Activated naive CD8-positive, alpha-beta T cell treated with anti-CD3 and anti-CD28 coated beads, Interleukin-2, amount 10 ng/mL, durations not matched to agents 7 days and 5 days (primary cell): ENCODE measurements at places on chromosomes 4 and X. TPM values are rescaled to one million over a fixed set of nuclear protein-coding genes. Genes with fewer than 3 reads are reported as not detected.

GRCh38 chr4:20645236-20645635 lies 55.0 kb upstream of the PACRGL start:
- DNase-seq: no peak

GRCh38 chrX:68443155-68443868 lies 10.0 kb upstream of the OPHN1 start:
- no peak for DNase-seq

DNA sequence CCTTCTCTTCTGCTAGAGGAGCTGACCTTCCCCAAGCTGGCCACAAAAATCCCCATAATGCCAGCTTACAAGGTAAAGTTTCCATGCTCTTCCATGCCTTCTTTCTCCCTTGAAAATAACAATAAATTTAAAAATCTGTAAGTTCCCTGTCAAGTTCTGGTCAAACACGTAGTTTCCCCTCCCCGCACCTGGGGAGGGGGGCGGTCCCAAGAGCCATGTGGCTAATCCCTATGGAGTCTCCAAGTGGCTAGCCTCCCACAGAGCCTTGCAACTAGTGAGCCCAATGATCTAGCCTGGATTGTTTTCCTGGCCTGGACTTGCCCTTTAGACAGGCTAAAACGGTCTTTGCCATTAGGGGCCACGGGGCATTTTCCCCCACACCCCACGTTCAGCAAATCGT lies 2.1 kb upstream of the NRK start:
- no peak for DNase-seq

- no peak for DNase-seq
Observed at GRCh38 chr4:110480746-110481271, 4.9 kb downstream of the ENPEP start.

DNA sequence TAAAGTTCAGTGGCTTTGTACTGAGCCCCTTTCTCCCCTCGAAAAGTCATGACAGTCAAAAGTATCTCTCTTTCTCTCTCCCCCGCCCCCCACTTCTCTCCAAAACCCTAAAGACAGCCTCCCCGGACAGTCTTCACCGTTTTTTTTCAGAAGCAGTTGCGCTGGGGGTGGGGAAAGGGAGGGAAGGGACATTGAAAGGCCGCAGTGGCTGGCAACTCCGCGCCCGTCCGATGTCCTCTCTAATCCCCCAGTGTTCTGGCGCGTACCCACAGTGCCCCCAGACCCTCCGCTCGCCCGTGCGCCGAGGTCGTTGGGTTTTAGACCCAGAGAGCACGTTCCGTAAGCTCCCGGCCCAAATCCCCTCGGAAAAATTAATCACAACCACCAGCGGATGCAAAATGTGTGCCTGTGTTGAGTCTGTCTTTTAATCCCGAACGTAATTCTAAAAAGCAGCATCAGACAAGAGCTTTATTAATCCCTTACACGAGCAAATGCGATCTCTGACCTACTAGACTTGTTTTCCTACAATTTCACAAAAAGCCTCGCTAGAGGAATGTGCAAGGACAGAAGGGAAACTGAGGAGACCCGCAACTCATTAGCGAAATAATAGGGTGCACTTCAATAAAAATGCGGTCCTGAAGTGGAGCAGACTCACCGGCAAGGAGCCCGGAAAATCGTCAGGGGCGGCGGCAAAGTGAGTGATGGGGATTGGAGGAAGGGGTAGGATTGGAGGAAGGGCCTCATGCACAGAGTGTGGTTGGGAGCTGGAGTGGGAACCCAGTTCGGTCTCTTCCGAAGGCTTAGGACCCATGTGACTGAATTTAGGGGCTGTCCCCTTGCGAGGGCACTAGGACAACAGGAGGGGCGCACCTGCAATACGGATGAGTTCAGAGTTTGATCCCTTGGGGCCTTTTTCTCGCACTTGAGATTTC lies 12.2 kb upstream of the PRDM8 start:
- DNase-seq: peak; percentile 41

DNA sequence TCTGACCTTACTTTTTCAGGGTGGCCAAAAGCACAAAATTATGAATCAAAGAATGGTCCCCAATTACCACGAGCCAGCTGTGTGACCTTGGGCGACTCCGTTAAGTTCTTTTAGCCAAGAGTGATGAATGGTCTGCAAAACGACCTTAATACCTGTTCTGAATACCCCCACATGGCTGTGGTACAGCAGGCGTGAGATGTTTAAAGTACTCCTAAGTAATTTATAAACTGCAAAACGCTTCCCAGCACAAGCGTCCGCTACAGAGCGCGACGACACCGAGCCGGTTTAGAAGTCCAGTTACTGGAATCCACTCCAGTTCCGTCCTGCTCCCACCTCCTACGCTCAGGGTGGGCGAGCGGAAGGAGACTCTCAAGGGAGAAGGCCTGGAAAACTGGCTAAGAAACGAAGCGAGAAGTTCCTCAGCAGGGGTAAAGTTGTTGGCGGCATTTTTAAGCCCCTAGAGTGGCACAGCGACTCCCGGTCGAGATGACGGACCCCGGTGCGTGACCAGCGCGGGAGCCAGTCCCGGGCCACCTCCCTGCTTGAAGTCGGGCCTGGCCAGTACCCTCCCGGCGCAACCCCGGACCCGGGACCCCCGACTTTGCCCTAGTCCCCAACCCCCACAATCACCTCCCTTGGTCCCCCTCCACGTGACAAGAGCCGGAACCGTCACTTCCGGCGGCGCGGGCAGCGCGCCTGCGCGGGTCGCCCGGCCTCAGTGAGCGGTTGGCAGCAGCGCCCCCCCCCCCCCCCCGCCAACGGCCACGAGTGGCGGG lies 659 bp upstream of the BMP2K start:
- DNase-seq: no peak

DNA sequence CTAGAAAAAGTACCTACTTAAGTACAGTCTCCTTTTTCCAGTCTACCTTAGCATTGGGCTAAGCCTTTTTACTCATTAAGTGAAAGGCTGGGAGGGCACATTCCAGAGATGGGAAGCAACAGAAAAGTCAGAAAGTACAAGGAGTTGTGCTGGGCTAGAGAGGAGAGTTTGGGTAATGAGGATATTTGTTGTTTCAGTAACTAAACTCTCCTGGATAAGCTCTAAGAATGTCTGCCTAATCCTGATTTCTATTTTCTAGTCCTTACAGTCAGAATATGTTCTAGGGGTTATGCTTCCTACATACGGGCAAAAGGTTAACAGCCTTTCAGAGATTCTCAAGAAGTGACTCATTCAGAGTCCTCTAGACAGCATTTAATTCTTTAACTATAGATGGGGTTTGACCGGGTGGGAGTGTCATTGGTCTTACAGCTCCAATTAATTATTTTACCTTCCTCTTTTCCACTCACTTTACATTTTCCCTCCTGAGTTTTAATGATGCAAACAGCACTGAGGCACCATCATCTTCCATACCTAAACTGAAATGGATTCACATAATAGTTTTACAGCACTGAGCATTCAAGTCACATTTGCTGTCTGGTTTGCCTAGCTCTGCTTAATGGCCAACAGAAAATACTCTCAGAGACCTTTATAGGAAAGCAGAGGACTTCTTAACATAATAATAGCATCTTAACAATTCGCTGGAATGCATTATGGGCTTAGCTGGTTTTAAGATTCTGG lies 42.9 kb downstream of the USP26 start:
- no peak for DNase-seq

GRCh38 chr4:186643501-186644310 lies 80.0 kb downstream of the FAT1 start:
- DNase-seq: no peak

The GSX2 gene
- total RNA-seq: not detected

DNA sequence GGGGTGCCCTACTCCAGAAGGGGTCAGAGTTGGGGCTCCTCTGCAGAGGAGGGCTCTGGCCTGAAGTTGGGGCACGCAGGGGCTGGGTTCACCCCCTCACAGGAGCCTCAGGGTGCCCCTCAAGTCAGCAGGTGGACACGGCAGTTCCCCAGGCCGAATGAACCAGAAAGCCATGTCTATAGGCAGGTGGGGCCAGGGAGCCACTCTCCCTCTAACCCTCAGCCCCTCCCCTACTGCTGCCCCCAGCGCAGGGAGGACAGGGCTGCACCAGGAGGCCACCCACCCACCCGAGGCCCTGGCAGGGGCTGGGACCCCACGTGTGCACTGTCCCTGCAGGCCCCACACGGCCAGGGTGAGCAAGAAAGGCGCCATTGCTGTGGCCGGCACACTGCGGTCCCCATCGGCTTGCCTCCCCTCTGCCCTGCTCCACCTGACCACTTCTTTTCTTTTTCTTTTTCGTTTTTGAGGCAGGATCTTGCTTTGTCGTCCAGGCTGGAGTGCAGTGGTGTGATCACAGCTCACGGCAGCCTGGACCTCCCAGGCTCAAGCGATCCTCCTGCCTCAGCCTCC lies 83.8 kb downstream of the FAM53A start:
- DNase-seq: no peak

- no peak for DNase-seq
Observed at GRCh38 chr4:110354460-110354859, 121.5 kb upstream of the ENPEP start.

- DNase-seq: no peak
Observed at GRCh38 chrX:148722966-148723365, 222.5 kb downstream of the AFF2 start.

DNA sequence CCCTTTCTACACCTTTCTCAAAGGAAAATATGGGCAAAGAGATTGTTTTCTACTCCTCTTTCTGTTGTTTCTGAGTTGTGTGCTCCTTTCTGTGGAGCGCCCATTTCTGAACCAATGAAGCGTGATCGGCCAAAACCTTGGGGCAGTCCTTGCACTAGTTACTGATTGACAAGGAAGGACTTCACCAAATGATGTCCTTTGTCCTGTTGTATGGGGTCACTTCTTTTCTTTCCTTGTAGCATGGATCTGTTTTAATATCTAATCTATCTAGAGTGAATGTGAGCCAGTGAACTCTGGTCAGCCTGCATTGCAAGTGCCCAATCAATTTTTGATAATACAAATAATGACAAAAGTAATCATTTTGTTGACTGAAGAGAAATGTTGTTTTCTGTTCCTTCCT lies 94.5 kb downstream of the EGF start:
- no peak for DNase-seq

DNA sequence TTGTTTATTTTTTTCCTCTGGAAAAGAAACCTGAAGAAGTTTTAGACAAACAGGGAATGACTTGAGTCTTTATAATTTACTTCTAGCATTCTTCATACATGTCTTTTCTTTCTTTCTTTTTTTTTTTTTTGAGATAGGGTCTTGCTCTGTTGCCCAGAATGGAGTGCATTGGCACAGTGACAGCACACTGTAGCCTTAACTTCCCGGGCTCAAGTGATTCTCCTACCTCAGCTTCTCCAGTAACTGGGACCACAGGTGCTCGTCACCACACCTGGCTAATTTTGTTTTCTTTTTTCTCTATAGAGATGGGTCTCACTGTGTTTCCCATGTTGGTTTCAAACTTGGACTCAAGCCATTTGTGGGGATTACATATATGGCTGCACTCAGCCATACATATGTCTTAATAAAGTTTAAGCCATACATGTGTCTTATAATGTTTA lies 71.8 kb downstream of the RAPGEF2 start:
- DNase-seq: no peak

- DNase-seq: no peak
Observed at GRCh38 chr4:73705056-73705432, 35.3 kb upstream of the CXCL8 start.

- no peak for DNase-seq
Observed at GRCh38 chrX:32987142-32987541, 224.2 kb downstream of the DMD start.

- no peak for DNase-seq
Observed at GRCh38 chr4:173280998-173281397, 53.2 kb downstream of the HMGB2 start.

The ARHGEF38 gene
- total RNA-seq: not detected

DNA sequence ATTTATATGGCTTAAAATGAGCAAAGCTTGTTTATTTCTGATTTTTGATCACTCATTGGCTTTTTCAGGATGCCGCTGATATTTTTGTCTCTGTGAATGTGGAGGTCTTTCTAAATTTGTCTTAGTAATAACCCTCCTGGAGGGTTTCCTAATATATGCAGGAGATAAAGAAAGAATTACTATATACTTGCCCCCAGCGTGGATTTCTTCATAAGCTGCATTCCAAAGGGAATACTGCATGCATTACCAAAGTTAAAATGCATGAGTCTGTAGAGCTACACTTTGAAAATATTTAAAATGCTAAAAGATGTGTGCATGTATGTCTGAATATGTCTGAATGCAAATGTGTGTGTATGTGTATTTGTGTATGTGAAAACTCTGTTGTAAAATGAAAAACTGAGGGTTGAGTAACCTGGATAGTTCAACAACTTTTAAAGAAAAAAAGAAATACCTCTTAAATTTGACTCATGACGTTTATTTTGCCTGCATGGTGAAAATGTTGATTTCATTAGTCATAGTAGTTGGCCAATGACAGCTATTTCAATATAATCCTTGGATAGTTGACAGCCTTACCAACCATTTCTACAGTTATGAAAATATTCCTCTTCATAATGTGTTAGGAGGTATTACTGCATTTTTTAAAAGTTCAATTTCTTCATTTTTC lies 113.2 kb upstream of the ZNF827 start:
- no peak for DNase-seq

The MAGEB2 gene
- not detected for total RNA-seq

The IL2RG gene
- total RNA-seq: 395 TPM

The NAP1L2 gene
- 6.9 TPM for total RNA-seq

DNA sequence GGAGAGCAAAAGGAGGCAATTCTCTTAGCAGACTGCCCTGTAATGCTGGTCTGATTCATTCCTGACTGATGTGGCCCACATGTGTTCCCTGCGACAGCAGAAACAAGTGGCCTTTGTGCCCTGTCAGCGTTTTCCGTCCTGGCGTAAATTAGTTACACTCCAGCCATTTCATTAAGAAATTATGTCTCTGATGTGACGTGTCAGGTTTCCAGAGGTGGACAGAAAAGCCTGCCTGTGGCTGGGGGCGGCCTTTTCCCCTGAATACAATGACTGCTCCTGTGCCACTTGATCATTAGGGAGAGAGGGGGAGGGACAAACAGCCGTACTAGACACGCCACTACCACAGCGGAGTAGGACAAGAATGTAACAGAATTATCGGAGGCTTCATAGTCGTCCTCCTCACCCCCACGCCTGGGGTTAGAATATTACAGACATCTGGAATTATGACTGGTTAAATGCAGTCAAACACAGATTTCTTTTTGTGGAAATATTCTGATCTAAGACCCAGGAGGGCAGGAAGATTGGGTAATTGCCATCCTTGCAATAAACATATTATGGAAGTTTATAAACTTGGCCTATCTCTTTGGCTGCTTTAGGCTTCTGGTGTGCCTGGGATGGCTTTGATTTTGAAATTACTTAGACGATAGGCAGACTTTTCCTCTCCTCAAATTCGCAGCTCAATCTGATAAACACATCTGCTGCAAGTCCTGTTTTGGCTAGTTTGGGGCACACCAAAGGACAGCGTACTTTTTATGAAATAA lies 146.2 kb upstream of the BCOR start:
- DNase-seq: no peak

DNA sequence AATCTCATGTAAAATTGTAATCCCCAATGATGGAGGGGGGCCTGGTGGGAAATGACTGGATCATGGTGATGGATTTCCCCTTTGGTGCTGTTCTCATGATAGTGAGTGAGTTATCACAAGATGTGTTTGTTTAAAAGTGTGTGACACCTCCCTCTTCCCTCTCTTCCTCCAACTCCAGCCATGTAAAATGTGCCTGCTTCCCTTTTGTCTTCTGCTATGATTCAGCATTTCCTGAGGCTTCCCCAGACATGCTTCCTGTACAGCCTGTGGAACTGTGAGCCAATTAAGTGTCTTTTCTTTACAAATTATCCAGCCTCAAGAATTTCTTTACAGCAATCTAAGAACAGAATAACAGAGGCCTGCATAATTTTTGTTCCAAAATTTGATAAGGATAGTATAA lies 85.2 kb downstream of the ANAPC10 start:
- no peak for DNase-seq
